ENCODE measurements at places on chromosomes 13 and 19. TPM values are rescaled to one million over a fixed set of nuclear protein-coding genes. Genes with fewer than 3 reads are reported as not detected.

- no peak for DNase-seq
- no peaks in the 10 kb centered on the region for H3K27me3 ChIP-seq
- no peak overlapping the region for H3K4me3 ChIP-seq
- H3K36me3 ChIP-seq: no peaks in the 10 kb centered on the region
- H3K4me1 ChIP-seq: peaks cover 4% of the 10 kb centered on the region
Observed at GRCh38 chr13:84570831-84571230, 688.6 kb upstream of the SLITRK1 start.

The CFAP97D2 gene
- not detected for total RNA-seq

The GRIN3B gene
- total RNA-seq: 0.46 TPM

DNA sequence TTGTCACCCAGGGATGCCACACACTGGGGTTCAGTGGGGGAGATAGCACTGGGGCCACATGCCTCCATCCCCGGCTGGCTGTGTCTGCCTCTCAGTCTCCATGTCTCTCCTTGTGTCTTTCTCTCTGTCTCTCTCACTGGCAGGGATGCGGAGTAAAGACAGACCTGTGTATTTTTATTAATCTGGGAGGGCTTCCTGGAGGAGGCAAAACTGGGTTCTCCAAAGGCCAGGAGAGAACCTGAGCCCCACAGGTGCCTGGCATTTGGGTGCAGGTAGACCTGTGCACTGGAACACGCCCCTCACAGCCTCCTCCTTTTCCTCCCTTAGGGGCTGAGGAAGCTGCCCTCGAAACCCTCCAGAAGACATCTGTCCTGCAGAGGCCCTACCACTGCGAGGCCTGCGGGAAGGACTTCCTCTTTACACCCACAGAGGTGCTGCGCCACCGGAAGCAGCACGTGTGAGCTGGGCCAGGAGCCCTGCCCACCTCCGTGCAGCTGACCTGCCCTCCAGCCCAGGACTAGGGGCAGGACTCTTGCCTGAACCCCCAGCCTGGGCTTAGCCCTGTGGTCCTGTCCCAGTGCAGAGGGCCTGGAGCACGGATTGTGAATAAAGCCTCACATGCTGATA is 32.7 kb downstream of the DHX34 start:
- no peak overlapping the region for H3K4me3 ChIP-seq
- DNase-seq: no peak
- no peak overlapping the region for H3K27ac ChIP-seq
- H3K4me1 ChIP-seq: no peaks in the 10 kb centered on the region
- peaks cover 20% of the 10 kb centered on the region for H3K36me3 ChIP-seq

- DNase-seq: no peak
- H3K27ac ChIP-seq: no peak overlapping the region
- no peaks in the 10 kb centered on the region for H3K27me3 ChIP-seq
- no peak overlapping the region for H3K4me3 ChIP-seq
- H3K4me1 ChIP-seq: peaks cover 52% of the 10 kb centered on the region
Observed at GRCh38 chr13:43242040-43242439, 218.7 kb downstream of the DNAJC15 start.

The POLD1 gene
- total RNA-seq: 22.2 TPM

The LILRB5 gene
- not detected for total RNA-seq
